Neural progenitor cell (in vitro differentiated cells): ENCODE measurements at places on chromosomes 4 and X.

DNA sequence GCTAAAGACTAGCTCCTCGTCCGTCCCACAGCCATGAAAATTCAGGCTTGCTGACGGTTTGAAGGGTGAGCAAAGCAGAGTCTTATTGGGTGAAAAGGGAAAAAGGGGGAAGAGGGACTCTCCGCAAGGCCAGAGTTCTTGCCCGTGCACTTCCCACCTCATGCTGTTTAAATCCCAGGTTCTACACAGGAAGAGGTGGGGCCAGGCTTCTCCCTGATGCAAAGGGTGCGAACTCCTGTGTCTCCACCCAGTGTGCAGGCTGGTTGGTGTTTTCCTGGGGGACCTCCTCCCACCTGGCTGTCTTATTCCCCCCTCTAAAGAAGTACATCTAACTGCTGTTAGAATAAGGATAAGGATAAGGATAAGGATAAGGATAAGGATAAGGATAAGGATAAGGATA lies 18.0 kb upstream of the LANCL3 start:
- DNase-seq, result no peak

DNA sequence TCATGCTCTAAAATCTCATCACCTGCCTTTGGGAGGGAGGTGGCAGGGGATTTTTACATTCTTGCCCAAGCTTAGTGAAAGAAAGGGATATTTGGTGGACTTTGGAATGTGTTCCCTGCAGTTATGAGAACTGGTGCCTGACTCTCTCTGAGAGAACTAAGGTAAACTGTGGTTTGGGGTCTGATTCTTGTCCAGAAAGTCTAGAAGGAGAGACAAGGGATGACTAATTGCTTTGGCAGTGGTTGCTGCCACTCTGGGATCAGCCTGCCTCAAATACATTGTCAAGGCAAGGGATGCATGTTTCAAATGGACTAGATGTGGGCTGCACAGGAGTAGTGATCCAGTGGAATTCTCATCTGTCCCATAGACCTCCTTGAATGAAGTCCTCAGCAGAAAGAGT lies 115.2 kb downstream of the DDIT4L start:
- DNase-seq, result no peak

DNA sequence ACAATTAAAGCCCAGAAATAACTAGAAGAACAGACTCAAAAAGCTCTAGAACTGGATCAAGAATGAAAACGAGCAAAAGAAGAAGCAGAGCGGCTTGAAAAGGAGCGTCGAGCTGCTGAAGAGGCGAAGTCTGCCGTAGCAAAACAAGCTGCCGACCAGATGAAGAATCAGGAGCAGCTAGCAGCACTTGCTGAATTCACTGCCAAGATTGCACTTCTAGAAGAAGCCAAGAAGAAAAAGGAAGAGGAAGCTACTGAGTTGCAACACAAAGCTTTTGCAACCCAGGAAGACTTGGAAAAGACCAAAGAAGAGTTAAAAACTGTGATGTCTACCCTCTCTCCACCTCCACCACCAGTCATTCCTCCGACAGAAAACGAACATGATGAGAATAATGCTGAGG lies 56.1 kb upstream of the PPP4R3C start:
- no peak for DNase-seq

DNA sequence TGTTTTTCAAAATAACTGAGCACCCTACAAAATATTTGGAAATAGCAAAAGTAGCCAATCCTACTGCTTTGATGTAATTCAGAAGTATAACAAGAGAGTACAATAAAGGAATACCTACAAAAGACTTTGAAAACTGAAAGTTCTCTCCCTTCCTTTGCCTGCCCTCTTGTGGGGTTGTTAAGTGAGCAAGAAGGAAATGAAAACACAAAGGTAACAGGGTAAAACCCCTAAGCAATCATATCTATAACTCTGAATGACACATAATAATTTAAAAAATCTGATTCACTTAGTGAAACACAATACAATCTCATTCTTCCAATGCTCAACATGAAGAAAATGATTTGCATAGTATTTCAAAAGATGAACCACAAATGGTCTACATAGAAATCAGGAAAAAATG lies 98.2 kb downstream of the FRYL start:
- no peak for DNase-seq

GRCh38 chr4:15270201-15270600 lies 157.6 kb upstream of the C1QTNF7 start:
- DNase-seq, result no peak

DNA sequence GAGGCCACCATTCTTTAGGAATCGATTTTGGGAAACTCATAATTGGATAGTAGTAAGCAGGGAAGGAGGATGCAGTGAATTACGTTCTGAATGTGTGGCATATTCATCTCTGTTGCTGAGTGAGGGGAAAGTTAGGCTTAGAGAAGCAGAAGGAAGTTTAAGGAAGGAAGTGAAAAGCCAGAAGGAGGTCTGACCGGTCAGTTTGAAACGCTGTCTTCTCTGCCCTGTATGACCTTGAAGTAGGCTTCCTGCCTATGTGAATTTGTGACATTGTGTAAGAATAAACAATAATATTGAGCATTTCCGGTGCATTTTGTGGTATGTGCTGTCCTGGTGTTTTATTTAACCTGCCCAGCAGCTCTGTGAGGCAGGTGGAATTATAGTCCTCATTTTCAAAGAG lies 67.3 kb downstream of the PDLIM5 start:
- DNase-seq, result no peak

GRCh38 chr4:75898536-75898935 lies 3.7 kb downstream of the PPEF2 start:
- no peak for DNase-seq

GRCh38 chr4:186318481-186318880 lies 52.5 kb downstream of the F11 start:
- DNase-seq, result no peak

GRCh38 chr4:8269535-8270417 lies at the start of gene HTRA3:
TSS of gene HTRA3 (plus strand) at chr4:8269754. CDS start at chr4:8269969, 215 bp downstream.
- peak; percentile 76 for DNase-seq

DNA sequence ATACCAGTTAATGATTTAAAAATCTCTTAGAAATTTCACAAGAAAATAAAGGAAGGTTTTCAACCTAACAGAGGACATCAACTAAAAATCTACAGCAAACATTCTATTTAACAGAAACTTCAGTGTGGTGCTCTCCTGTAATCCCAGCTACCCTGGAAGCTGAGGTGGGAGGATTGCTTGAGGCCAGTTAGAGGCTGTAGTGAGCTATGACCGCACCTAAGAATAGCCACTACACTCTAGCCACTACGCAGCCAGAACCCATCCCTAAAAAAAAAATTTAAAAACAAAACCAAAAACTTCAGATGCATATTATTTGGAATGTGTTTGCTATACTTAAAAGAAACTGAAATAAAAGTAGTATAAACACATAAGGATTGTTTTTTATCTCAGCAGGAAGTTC lies 7.2 kb upstream of the FHIP1A start:
- no peak for DNase-seq

- DNase-seq, result no peak
Measured at GRCh38 chr4:2069986-2070385, 10.9 kb downstream of the NAT8L start.

GRCh38 chrX:69131886-69132285 lies 33.4 kb downstream of the PJA1 start:
- DNase-seq, result peak; percentile 34

DNA sequence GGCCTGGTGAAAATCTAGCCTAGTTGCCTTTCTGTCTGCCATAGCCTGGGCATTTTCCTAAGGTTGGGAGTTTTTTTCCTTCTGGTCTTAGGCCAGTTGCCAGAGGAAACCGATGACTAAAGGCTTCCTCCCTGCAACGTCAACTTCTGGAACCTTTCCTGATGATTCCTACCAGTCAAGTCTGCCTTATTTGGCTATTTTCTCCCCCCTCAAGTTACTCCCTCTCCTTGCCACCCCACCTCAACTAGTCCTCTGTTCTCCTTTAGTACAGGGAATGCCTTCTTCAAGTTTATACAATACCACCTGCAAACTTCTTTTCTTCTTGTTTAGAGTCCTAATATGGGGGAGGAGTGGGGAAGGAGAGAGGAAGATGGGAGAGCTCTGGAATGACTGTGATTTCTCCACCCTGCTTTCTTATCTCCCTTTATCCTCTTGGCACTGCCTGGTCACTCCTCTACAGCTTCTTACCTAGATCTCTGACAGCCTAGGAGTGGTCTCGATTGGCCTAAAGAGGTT lies 10.6 kb downstream of the MSN start:
- no peak for DNase-seq

GRCh38 chrX:99914635-99915034 lies 495.4 kb downstream of the PCDH19 start:
- no peak for DNase-seq

- no peak for DNase-seq
Measured at GRCh38 chr4:182521011-182521410, 277.8 kb downstream of the TENM3 start.

DNA sequence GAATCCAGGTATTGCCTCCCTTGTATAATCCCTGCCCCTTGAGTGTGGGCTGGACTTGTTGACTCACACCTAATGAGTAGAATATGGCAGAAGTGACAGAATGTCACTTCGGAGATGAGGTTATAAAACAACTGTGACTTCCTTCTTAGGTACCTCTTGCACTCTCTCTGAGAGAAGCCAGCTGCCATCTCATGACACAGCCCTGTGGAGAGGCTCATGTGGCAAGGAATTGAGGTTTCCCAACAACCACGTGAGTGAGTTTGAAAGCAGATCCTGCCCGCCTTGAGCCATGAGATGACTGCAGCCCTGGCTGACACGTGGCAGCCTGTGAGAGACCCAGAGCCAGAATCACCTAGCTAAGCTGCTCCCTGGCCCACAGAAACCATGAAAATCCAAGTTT lies 13.5 kb downstream of the ASB11 start:
- no peak for DNase-seq

DNA sequence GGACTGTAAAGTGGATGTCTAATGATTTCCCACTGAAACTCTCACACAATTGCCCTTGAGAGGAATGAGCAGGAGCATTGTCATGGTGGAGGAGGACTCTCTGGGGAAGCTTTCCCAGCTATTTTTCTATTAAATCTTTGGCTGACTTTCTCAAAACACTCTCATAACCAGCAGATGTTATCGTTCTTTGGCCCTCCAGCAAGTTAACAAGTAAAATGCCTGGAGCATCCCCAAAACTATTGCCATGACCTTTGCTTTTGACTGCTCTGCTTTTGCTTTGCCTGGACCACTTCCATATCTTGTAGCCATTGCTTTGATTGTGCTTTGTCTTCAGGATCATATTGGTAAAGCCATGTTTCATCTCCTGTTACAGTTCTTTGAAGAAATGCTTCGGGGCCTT lies 120.2 kb upstream of the PDE5A start:
- no peak for DNase-seq

DNA sequence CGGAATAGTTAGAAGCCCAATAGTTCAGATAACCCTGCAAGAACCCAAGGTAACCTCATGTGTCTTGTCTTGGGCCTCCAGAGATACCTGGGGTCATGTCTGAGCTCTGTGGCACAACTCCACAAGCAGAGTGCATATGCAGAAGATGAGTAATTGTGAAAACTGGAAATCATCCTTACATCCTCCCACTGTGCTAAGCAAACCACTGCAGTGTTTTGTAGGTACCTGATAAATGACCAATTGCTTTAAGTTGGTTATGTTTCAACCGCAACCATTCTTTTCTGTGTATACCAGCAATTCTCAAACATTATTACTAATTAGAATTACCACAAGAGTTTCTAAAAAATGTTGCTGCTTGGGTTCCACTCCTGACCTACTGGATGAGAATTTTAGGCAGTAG lies 73.2 kb downstream of the CBLL2 start:
- DNase-seq, result no peak

DNA sequence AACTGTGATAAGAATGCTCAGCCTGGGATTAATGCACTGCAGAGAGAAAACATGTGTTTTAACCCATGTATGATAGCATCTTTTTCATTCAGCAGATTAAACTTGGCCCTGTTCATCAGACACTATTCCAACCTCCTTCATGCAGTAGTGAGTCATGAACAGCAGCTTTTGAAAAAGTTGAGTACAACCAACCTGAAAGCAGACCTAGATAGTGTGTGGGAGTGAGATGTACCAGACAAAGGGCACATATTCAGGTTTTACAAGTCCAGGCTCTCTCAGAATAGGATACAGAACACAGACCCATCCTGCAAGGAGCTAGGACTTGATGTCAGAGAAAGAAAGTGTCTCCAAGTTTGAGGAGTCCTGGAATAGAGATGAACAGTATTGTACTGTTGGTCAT lies 237.3 kb upstream of the STS start:
- no peak for DNase-seq

DNA sequence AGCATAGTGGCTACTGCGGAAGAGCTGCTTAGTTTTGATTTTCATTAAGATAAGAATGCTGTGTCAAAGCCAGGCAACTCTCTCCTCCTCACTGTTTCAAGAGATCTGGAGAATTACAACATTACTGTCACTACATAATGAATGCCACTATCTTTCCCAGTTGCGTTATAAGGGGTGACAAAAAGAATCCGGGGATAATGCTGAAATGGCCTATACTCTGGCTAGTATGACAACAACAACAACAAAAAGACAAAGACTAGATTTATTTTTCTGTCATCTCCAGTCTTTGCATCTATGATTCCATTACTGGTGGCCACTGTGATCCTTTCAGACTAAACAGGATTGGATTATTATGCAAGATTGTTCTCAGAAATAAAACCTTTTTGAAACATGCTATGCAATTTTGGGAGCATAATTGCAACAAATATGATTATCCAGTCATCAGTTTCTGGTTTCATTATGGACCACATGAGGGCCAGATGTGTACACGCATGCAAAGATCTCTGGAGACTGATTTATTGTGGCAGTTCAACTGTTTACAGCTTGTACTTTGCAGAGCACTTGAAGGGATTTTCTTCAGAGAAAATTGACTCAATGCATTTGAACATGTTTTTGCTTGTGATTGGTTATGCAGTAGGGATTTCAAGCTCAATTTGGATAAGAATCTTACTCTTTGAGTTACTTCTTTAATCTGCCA lies 31.1 kb upstream of the SPANXB1 start:
- no peak for DNase-seq

GRCh38 chrX:34909151-34909550 lies 33.4 kb upstream of the FAM47B start:
- DNase-seq, result no peak

DNA sequence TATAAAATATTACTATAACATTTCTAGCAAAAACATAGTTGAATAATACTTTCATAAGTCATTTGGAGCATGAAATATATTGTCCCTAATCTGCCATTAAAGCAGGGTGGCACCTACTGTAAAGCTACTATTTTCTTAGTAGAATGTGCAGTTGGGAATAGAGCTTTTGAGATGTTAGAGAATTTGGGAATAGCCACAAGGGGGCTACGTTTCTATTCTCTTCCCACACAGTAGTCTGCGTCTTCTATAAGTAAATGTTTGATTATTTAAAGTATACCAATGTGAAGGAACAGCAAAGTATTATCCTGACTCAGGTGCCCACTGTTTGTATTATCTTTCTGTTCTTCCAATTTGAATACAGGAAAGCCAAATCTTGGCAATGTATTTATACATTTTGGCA lies 323.2 kb upstream of the GIMD1 start:
- peak; percentile 20 for DNase-seq

GRCh38 chr4:139188648-139189416 lies 11.8 kb upstream of the ELF2 start:
- DNase-seq, result no peak

DNA sequence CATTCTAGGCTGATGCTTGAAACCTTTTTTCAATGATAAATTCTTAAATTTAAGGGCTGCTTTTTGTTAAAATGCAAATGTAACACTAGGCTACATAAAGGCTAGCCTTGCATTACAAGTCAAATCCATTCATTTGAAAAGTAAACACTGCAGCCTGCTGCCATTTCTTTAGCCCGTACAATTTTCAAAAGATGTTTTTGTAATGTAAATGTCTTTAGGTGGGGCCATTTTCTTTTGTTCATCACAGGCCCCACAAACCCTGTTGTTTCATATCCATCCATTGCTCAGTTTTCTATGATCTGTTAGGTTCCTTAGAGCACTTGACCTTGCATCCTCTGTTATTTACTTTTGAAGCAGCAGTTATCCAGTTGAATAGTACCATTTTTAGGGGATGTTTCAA lies 296.2 kb upstream of the AMOT start:
- DNase-seq, result no peak
